ENCODE measurements at places on chromosomes 7 and 10. TPM values are rescaled to one million over a fixed set of nuclear protein-coding genes. Genes with fewer than 3 reads are reported as not detected.

The FANK1 gene
- 2.8 TPM for total RNA-seq

The NUDT13 gene
- total RNA-seq, result 3.6 TPM

The PTN gene
- 21.5 TPM for total RNA-seq

The MEST gene
- 66.4 TPM for total RNA-seq

DNA sequence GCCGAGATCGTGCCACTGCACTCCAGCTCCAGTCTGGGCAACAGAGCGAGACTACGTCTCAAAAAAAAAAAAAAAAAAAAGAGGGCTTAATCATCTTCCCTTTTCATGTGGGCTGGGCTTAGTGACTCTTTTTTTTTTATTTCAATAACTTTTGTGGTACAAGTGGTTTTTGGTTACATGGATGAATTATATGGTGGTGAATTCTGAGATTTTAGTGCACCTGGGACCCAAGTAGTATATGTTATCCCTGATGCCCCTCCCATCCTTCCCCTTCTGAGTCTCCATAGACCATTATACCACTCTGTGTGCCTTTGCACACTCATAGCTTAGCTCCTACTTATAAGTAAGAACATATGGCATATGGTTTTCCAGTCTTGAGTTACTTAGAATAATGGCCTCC, 4.8 kb upstream of the ADAM12 start:
- DNase-seq, result no peak

- DNase-seq, result peak; percentile 68
Measured at GRCh38 chr10:693506-693905, 4.0 kb upstream of the DIP2C start.

- DNase-seq, result no peak
Measured at GRCh38 chr10:61078542-61079275, 134.7 kb upstream of the RHOBTB1 start.

DNA sequence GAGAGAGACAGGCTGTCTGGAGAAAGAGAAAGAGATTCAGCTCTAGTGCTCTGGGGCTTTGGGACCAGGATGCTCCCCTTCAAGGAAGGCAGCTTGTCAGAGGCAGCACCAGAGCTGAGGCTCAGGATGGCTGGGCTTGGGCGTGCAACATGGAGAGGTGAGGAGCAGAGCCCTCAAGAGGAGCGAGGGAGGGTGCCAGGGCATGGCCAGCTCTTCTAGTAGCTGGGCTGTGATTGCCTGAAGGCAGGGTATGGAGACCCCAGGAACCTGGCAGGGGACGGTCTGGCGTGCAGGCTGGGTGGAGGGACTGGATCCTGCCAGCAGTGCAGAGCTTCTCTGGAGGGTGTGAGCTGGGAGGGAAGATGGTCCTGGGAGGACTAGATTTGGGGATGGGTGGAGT, 40.2 kb downstream of the ANTXRL start:
- no peak for DNase-seq

DNA sequence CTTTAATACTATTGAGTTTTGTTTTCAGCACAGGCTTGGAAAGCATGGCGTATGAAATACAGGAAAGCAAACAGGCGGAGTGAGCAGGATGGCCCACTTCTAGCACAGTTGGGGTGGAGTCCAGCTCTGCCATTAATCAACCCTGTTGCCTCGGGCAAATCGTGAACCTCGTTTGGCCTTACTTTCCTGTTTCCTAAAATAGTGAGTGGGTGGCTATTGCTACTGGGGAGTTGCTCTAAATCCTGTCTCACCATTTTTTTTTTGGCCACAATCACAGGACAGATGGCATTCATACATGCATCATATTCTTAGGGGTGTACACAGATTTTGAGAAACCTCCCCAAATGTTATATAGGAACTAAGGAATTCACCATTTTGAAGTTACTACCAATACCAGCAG, 157.8 kb downstream of the ANLN start:
- no peak for DNase-seq

DNA sequence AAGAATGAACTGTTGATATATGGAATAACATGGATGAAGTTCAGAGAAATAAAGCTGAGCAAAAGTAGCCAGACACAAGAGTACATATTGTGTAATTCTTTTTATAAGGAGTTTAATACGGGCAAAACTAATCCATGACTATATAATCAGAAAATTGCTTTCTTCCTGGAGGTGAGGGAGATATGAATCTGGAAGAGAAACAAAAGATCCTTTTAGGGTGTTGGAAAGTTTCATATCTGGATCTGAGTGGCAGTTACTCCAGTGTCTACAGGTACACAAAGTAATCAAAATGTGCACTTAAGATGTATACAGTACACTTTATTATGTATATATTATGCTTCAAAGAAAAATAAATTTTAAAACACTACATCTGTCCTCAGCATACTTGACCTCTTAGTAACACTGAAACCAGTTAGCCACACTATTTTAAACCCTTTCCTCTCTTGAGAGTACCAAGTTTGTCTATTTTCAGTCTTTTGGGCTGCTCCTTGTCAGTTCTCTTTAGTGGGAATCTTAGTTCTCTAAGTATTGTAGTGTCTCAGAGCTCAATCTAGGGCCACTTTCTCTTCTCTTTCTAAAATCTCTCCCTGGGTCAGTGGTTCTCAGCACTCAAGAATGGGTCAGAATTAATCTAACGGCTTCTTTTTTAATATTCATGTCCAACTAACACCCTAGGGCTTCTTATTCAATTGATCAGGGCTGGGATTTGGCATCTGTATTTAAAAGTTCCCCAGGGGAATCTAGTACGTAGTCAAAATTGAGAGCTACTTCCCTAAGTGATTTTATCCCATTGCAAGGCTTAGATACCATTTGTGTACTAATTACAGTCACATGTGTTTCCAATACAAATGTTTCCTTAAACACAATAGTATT, 4.3 kb upstream of the LIPF start:
- no peak for DNase-seq
